ENCODE measurements at places on chromosomes 12 and 14. TPM values are rescaled to one million over a fixed set of nuclear protein-coding genes. Genes with fewer than 3 reads are reported as not detected.

DNA sequence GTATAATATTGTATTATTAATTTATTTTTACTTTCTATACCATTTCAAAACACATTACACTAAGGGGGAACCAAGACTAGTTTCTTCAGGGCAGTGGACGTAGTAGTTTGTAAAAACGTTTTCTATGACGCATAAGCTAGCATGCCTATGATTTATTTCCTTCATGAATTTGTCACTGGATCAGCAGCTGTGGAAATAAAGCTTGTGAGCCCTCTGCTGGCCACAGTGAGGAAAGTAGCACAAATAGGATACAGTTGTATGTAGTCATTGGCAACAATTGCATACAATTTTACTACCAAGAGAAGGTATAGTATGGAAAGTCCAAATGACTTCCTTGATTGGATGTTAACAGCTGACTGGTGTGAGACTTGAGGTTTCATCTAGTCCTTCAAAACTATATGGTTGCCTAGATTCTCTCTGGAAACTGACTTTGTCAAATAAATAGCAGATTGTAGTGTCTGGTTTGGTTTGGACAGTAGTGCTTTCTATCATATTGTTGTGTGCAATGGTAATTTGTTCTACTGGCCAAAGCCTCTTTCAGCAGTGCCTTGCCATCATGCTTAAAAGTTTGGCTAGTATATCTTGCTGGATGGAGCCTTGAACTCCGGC lies 24.3 kb upstream of the PLEKHD1 start:
- DNase-seq: no peak

GRCh38 chr12:93541578-93542225 lies 30.8 kb upstream of the SOCS2 start:
- no peak for DNase-seq

DNA sequence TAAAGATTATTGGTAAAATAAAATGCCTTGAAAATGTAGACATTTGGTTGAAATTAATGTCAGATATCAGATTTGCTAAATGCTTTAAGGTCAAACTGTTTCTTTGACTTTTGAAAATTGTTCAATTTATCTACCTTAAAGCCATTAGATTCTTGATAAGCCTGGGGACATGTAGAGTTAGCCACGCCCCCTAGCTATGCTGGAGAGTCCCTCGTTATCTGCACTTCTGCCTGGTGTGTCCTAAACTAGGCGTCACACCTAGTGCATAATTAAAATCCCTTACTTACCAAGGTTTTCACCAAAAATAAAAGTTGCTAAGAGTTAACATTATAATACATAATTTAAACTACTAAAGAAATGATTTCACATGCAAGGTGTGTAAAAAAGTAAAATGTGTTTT lies 79.5 kb downstream of the EGLN3 start:
- DNase-seq: no peak

DNA sequence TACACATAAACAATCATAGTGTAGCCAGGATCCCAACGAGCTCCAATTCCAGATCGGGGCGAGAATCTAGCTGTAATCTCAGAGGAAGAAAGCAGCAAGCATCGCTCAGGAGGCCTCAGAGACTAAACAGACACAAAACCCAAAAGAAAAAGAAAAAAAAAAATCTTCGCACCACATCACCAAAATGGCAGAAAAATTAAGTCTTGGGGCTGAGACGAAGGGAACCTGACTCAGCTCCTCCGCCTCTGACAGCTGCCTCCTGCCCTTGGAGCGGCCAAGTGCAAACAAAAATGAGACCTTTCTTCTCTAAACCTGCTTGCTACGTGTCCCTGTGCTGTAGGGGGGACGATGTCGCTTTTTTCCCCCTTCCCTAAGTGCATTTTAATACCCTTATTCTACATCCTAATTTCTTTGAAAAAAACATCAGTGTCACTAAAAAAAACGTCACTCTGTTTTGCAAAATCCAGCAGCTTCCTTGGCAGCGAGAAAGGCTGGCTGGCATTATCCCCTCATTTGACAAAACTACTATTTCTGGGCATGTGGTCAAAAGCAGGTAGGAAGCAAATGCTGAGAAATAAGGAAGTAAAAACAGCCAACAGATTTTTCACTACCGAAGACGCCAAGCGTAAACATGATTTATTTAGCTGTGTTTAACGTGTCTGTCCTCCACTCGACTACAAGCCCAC lies 30.5 kb downstream of the BCL11B start:
- no peak for DNase-seq

- DNase-seq: no peak
Observed at GRCh38 chr12:80811957-80812708, 95.4 kb downstream of the MYF5 start.

DNA sequence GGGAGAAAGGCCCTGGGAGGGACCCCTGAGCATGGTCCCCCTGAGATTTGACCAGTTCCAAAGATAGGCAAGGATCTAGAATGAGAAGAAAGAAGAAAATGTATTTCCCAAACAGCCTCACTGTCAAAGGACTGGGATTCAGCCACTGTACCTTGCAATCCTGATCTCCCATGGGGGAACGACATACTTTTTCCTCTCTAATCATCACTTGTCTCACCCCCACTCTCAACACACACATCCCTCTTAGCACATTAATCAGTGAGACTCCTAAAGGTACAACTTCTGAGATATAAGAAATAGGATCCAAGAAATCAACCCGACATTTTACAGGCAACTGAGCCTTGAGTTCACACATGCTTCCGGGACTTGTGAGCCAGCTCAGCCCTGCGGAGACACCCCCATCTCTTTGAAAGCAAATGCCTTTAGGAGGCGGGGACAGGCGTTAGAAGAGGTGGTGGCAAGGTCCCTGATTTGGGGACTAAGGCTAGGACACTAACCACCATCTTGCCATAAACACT lies 1.4 kb downstream of the MAP3K9 start:
- no peak for DNase-seq

- no peak for DNase-seq
Observed at GRCh38 chr14:104813286-104813685, 12.4 kb downstream of the ZBTB42 start.

DNA sequence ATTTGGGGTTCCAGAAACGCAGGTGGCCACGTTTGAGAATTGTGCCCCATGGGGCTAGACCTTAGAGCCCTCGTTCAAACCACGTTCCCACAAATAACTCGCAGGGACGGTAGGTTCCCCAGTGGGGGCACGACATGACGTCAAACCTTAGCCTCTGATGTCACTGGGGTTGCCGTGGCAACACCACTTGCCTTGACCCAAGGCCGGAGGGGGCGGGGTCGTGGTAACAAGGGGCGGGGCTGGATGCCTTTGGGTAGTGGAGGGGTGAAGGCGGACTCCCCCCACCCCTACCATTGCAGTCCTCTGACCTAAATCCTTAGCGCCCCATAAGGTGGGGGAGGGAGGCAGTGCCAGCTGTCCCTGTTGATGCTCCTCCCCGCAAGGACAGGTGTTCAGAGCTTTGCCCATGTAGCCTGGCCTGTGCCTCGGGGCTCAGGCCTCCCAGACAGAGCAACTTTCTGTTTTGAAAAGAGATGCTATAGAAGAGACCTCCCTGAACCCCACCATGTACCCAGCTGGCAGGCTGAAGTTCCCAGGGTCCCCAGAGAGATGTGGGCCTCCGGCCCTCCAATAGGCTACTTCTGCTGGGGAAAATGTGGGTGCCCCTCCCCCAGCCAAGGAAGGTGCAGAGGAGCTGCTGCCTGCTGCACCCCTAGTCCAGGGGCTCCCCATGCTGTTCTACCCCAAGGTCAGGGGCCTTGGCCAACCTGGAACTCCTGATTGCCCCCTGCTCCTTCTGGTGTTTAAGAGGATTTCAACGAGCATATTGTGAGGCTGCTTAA lies 1.9 kb downstream of the FAM222A start:
- no peak for DNase-seq

DNA sequence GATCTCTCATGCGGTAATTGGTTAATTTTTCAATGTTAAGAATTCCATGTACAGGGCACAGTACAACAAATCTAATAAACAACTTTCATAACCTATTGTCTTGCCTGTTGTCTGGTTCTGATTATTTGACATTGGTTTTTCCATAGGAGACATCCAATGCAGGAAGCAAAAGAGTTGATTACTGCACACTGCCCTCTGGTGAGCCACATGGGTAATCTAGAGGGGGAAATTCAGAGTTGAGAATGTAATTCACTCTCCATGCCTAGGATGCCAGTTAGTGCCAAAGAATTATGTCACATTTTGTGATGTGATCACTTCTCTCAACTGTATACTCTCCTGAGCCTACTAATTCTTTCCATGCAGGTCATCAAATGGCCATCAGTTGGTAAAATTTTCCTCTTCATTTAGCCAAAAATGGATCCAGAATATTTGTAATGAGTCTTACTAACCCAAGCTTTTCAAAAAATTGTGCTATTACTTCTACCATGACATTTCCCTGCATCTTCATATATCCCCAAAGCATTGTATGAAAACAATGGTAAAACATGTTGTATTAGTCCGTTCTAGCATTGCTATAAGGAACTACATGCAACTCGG lies 17.7 kb upstream of the CCDC91 start:
- no peak for DNase-seq

GRCh38 chr12:101795786-101796185 lies 35.0 kb downstream of the GNPTAB start:
- DNase-seq: no peak

- no peak for DNase-seq
Observed at GRCh38 chr14:100484531-100485267, 102.5 kb downstream of the BEGAIN start.

DNA sequence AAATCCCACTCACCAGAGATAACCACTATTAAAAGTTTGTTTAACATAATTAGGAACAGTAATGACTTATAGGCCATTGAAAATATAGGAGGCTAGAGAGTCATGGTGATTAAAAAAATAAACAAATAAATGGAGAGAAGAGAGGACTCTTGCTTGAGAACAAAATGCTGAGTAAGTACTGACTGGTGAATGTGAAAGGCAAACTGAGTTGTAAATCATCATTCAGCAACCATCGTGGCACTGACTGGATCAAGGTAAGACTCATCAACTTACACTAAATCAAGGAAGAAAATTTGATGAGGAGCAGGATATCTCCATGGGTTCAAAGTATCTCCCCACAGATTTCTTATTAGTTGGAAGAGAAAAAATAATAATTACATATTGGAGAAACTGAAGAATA lies 14.1 kb upstream of the YBX3 start:
- no peak for DNase-seq

DNA sequence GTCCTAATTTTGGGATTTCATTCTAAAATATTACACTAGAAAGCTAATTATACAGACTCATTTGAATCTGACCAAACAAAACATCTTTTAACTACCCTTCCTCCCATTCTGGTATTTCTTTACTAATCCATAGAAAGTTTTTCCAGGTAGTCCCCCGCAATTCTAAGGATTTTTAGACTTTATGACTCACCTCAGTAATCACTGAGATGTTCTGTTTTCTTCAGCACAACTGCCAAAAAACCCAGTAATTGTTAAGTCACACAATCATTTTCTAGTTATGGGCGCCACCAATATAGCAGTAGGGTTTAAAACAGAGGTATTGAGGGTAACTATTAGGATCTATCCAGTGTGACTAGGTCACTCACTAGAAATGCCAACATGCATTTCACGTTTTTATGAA lies 1.6 kb upstream of the ARID4A start:
- DNase-seq: no peak

DNA sequence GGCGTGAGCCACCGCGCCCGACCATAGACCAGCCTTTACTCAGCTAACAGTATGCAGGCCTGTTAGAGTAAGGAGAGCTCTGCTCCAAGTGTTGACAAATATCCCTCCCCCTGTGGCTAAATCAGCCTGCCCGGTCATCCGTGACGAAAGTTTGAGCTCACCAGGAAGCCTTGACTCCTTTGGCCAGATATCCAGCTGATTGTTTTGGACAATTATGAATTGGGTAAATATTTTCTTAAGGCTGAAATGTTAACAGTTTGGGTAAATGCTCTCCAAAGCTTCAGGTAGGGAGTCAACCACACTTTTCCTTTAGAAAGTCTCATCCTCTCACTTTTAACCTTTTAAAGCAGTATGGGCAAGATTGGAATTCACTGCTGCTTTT lies 157.9 kb downstream of the PAWR start:
- DNase-seq: no peak

DNA sequence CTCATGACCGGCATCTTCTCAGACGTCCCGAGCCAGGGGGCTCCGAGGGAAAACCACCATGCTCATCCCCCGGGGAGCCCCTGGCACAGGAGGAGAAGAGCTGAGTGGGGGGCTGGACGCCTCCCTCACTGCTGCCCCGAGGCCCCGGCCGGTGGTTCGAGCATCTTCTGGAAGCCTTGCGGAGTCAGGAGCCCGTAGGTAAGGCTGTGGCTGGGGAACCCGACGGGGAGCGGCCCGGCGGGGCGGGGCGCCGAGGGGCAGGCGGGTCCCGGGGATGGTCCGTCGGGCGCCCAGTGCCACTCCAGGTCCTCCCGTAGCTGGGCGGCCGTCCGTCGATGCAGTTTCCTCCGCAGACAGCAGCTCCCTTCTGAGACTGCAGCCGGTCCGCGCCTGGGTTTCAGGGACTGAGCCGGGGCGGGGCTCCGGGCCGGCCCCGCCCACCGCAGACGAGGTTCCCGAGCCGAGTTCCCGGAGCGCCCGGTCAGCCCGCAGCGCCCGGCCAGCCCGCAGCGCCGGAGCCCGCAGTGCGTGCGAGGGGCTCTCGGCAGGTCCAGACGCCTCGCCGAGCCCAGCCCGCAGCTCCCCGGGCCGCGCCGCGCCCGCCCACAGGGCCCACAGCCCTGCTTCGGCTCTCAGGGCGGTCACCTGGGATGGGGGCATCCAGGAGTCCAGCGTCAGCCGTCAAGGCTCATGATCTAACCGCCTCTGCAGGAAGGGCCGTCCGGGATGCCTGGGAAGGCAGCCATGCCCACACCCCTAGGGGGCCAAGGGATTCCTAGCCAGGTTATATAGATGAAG lies at the start of gene PGF:
Gene PGF, minus strand, starts transcription at position 369 of the 798 bp plus-strand sequence. Its CDS starts 355 bp downstream, at position 14.
- DNase-seq: peak; percentile 84

DNA sequence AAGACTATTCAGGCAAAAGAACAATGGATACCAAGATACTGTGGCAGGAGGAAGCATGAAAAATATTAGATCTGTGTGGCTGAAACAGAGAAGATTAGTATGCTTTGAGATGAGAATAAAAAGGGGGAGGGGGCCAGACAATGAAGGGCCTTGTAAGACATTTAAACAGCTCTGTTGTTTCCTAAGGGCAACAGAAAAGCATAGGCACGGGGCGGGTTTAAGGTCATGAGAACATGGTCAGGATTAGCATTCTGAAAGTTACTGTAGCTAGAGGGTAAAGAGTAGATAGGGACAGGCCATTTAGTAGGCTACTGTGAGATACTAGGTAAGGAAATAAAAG lies 18.6 kb downstream of the INTS13 start:
- DNase-seq: no peak

DNA sequence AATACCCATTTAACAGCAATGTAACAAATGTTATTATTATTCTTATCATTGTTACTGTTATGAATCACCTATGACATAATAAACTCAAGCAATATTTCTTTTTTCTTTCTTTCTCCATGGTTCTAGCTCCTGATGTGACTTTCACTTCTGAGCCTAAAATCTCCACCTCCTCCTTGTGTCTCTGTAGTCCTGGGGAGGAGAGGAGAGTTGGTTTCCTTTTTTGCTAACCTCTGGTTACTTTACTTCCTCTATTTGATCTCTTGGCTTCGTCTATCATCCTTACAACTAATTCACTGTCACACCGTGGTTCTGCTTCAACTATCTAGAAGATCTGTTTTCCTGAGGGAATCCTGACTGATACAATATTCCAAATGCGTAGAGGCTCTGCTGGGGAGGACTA lies 456.6 kb downstream of the VRK1 start:
- DNase-seq: no peak

GRCh38 chr12:31710021-31710818 lies 18.6 kb downstream of the AMN1 start:
- DNase-seq: no peak

The KLRC4 gene
- total RNA-seq: not detected

The ZNF10 gene
- total RNA-seq: 5.4 TPM

The HOTAIR gene
- not detected for total RNA-seq

The SIRT4 gene
- 9.0 TPM for total RNA-seq

The ESPL1 gene
- 0.97 TPM for total RNA-seq

The ALDH2 gene
- total RNA-seq: 382 TPM

The PLCZ1 gene
- not detected for total RNA-seq

The FOXA1 gene
- not detected for total RNA-seq
